Endothelial cell (in vitro differentiated cells): ENCODE measurements at places on chromosomes 1 and 21. TPM values are rescaled to one million over a fixed set of nuclear protein-coding genes. Genes with fewer than 3 reads are reported as not detected.

IGSF3 gene
- 29.4 TPM for total RNA-seq

GABPA gene
- 22.6 TPM for total RNA-seq

BRDT gene
- total RNA-seq = not detected

ZSWIM5 gene
- total RNA-seq = 6.6 TPM

- peaks cover 14% of the 10 kb centered on the region for H3K27me3 ChIP-seq
- peak overlapping the region; percentile 90 for H3K27ac ChIP-seq
- no peak for DNase-seq
- no peaks in the 10 kb centered on the region for H3K36me3 ChIP-seq
These were observed 8.7 kb downstream of the PLXNA2 start for GRCh38 chr1:208235356-208235981.

DNA sequence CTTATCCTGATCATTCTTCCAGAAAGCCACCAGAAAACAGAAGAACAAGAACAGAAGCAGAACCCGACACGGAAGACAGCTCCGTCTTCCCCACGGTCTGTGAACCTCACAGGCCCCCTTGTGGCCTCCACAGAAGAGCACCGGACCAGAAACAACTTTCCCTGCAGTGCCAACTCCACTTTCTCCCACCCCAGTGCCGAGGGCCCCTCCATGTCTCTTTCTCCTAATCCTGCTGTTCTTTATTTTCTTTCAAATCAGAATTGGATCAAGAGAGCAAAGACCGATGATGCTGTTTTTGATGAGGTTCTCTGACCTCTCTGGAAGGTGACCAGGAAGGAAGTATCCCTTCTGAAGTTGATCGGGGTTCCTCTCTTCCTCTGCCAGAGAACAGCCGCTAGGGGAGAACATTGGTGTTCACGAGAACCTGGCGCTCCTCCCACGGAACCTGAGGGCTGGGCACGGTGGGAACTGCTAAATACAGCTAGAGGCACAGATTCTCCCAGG lies 58.9 kb upstream of the CTTNBP2NL start:
- peak; percentile 53 for DNase-seq
- no peaks in the 10 kb centered on the region for H3K27me3 ChIP-seq
- peaks cover 4% of the 10 kb centered on the region for H3K4me1 ChIP-seq
- no peak overlapping the region for H3K27ac ChIP-seq

DNA sequence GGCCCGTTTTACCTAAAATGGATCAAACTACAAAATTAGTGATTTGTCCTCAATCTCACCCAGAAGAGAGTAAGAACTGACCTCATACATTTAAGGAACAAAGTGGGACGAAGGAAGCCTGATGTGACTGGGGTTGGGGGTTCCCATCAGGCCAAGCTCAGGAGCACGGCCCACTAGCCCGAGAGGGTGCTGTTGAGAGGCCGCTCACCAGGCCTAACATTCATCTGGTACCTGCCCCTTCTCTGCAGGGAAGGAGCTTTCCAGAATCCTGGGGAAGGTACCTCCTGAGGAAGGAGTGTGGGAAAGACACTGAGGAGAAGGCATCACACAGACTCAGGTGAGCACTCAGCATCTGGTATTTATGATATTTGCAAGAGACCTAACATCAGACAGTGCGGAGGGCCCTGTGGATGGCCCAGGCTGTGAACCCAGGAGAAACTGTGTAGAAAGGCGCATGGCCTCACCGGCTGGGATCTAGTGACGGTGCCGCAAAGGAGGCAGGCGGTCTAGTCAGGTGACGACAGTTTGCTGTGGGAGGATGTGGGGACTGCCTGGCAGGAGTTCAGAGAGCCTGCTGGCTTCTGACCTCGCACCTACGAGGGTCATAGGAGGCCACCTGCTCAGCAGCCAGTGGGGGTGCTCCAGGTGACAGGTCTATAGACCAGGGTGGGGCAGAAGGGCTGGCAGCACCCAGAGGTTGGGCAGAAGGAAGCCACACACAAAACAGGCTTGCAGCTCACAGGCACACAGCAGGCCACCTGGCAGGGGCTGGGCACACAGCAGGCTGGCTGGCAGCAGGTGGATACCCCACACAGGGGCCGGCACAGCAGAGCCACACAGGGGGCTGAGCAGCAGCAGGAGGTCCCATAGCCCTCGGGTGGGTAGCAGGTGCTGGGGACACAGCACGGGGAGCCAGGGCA lies 543 bp downstream of the KRTAP12-4 start:
- no peak overlapping the region for H3K27ac ChIP-seq
- no peak overlapping the region for H3K4me3 ChIP-seq
- no peak for DNase-seq
- H3K4me1 ChIP-seq = peaks cover 3% of the 10 kb centered on the region
- peaks cover 13% of the 10 kb centered on the region for H3K36me3 ChIP-seq
- peaks cover 8% of the 10 kb centered on the region for H3K27me3 ChIP-seq

DNA sequence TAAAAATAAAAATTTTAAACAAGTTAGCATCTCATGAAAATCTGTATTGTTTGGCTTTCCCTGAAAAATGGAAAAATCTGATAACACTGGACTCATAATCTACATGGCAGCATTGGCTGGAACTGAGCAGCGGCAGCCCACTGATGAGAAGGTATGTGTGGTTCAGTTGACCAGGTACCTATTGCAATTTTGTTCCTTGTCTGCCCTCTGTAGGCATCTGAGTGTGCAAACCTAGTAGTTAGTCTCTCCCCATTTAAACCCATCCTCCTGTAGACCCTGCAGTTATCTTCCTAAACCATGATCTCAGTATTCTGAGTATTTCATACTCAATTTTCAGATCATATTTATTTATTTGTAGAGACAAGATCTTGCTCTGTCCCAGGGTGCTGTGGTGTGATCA lies 59.4 kb upstream of the SERBP1 start:
- H3K27me3 ChIP-seq = peaks cover 2% of the 10 kb centered on the region
- H3K4me1 ChIP-seq = no peaks in the 10 kb centered on the region
- H3K27ac ChIP-seq = no peak overlapping the region
